ENCODE measurements at places on chromosomes 16 and 17.

GRCh38 chr17:40349477-40349894 is 15.1 kb downstream of the GJD3 start:
- DNase-seq, result no peak

DNA sequence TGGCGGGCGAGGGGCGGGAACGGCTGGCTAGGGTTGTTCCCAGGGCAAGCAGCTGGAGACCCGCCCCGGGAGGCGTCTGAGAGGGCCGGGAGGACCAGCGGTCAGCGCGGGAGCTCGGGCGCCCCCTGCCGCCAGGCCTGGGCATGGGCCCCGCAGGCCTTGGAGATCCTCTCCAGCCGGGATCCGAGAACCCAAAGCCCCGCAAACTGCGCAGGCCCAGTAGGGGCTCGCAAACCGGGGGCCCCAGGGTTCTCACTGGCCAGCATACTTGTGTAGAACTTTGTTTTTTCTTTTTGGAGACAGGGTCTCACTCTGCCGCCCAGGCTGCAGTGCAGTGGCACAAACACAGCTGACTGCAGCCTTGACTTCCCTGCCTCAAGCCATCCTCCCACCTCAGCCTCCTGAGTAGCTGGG is 20.8 kb upstream of the ZNF423 start:
- DNase-seq, result peak; percentile 67

DNA sequence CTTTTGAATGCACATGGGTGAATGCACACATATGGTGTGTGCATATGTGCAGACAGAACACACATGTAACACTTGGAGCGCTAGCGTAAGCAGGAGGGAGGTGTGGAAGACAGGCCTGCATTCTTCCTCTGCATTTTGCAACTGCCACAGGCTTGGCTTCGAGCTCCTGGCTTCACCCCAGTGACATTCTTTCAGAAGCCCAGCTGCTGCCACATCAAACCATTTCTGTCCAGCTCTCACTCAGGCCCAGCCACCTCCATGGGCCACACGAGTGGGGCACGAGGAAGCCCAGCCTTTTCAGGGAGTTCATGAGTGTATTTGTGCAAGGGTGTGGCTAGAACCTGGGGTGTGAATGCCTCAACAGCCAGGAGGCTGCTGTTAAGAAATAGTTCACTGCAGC is 18.8 kb downstream of the LGALS3BP start:
- DNase-seq, result no peak

DNA sequence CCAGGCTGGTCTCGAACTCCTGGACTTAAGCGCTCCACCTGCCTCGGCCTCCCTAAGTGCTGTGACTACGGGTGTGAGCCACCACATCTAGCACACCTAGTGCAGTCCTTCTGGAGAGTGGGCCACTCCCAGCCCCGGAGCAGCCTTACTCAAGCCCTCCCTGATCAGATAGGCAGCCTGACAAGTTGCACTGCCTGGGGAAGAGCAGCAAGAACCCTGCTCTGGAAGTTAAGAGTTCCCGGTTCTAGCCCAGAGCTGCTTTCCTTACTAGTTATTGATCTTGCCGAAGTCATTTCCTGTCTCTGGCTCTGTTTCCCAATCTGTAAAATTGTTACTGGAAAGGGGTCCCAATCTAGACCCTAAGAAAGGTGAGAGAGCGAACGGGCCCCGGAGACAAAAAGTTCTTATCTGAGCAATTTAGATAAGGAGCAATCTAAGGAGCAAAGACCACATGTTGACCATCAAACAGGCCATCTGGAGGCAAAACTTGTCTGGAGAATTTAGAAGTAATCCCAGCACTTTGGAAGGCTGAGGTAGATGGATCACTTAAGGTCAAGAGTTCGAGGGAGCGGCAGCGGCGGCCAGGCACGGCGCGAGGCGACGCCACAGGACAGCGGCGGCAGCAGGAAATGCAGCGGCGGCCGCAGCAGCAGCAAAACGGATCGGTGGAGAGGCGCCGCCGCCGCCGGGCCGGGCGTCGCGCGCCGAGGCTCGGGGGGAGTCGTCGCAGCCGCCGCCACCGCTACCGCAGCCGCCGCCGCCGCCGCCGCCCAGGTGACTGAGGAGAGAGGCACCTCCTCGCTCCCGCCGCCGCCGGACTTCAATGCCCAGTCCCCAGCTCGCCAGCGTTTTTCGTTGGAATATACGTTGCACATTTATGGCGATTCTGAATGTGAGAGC is 4.3 kb upstream of the NAGLU start:
- DNase-seq, result peak; percentile 66

DNA sequence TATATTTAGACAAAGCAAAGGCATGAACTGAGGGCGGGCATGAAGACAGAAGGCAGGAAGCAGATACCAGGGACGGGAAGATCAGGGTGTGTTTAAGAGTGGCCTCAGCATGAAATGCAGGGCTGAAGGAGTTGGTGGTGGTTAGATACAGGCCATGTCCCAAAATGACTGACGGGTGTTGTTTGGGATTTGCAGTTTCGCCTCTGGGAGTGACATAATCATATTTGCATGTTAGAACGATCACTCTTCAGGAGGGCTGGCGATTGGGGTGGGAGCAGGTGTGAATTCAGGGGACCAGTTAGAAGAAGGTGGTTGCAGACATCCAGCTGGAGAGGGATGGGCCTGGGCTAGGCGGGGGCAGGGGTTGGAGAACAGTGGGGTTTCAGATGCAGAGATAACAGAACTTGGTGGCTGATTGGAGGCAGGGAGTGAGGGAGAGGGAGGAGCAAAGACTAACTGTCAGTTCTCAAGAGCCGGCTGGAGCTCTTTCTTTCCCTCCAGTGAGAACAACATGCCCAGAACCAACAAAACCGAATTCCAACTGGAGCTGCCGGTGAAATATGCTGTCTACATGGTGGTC is 27.2 kb upstream of the ITGAX start:
- no peak for DNase-seq

- no peak for DNase-seq
Measured at GRCh38 chr16:51569203-51569931, 418.3 kb upstream of the SALL1 start.

DNA sequence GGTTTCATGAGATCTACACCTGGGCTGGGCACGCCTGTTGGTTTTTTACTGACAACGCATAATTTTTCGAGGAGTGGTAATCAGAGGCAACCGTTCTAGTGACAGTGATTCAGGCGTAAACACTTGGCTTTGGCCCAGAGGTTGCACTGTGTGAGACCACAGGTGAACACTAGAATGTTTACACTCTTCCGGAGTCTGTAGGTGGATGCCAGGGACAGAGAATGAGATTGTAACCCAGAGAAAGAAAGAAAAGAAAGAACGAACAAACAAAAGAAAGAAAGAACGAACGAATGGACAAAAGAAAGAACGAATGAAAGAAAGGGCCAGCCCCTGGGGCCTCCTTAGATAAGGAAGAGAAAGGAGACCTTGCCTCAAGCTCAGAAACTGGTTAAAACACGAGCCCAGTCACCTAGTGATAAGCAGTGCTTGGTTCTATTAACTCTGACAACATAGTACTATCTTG is 113.2 kb downstream of the PRKCB start:
- peak; percentile 49 for DNase-seq

DNA sequence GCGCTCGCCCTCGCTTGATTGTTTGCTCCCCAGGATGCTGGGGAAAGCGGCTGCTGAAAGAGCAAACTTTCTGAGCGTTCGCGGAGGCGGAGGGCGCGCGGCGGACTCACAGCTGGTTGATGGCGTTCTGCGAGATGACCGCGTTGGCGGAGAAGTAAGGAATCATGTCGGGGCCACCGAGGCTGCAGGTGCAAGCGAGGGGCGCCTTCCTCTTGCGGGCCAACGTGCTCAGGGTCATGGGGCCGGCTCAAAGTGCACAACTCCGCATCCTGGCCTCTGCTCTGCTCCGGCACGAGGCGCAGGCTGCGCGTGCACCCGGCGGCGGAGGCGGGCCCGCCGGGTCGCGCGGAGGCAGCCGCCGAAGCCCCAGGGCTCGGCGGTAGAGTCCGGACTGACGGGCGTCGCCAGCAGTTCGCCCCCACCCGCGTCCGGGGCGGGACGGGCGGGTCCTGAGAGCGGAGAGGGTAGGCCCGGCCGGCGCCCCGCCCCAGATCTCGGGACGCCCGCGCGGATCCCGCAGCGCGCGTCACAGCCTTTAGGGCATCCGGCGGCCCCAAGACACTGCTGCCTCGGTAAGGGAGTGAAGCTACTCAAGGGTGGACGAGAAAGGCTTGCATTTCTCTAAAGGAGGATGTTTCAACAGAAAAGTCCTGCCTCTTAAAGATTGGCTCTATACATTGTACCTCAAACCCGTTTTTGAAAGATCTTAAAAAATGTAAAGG is 138.5 kb upstream of the CORO6 start:
- peak; percentile 96 for DNase-seq
